Progenitor cell of endocrine pancreas (in vitro differentiated cells): ENCODE measurements at places on chromosomes 16 and 17.

DNA sequence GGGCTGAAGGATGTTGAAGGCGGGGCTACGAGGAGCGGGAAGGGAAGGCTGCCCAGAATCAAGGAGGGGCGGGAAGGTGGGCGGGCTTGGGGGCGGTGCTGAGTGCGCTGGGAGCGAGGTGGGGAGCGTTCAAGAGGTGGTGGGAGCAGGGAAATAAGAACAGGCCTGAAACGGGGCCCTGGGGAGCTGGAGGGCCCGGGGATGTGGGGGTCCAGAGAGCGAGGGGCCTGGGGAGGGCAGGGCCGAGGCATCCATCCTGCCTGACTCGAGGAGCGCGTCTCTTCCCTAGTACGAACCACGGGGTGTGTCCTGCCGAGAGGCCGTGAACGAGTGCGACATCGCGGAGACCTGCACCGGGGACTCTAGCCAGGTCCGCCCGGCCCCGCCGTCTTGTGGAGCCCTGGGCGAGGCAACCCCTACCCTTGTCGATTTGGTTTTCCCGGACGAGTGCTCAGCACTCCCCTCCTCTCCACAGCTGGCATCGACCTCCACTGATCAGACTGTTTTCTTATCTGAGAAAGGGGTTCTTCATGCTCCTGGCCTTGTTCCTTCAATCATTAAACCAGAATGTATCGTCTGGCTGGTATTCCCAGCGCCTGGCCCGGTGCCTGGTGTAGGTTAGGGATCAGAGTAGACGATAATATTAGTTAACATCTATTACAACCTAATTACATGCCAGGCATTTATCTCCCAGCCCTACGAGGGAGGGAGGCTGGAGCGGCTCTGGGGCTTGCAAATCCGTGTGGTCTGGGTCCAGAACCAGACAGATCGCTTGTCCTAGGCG is 17.2 kb downstream of the ADAM11 start:
- DNase-seq: no peak

GRCh38 chr16:2152695-2153506 is 2.7 kb upstream of the TRAF7 start:
- DNase-seq: no peak

GRCh38 chr16:57999366-57999970 is 1.0 kb downstream of the ZNF319 start:
- no peak for DNase-seq

DNA sequence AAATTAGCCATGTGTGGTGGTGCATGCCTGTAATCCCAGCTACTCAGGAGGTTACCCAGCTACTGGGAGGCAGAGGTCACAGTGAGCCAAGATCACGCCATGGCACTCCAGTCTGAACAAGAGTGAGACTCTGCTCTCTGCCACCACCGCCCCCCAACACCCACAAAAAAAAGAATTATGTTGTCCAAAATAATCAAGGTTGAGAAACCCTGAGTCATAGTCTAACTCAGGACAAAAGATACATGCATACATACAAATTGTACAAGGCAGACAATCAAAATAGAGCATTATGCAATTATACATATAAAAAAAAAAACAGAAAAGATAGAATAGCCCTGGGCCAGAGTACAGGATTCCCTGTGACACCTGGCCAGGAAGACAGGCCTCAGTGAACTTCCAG is 6.6 kb upstream of the KPNB1 start:
- DNase-seq: no peak

GRCh38 chr17:50266384-50267073 is 7.7 kb upstream of the TMEM92 start:
- DNase-seq: no peak

DNA sequence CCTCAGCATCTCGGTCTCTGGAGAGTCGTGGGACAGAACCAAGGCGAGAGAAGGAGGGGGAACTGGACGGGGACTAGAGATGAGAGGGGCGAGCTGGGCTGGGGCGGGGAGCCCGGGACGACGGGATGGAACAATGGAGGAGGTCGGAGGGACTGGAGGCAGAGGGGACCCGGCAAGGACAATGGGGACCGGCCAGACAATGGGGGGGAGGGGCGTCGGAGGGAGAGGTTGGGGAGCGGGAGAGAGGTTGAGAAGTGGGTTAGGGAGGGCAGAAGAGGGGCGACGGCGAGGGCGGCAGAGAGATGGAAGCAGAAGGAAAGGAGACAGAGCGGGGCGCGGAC is 719 bp downstream of the NGFR start:
- no peak for DNase-seq

- DNase-seq: no peak
These were observed 8.8 kb downstream of the PMM2 start for GRCh38 chr16:8806272-8806983.

- no peak for DNase-seq
These were observed 16.2 kb downstream of the ETV4 start for GRCh38 chr17:43529947-43530287.

GRCh38 chr16:706189-707061 is 824 bp upstream of the FBXL16 start:
- no peak for DNase-seq

DNA sequence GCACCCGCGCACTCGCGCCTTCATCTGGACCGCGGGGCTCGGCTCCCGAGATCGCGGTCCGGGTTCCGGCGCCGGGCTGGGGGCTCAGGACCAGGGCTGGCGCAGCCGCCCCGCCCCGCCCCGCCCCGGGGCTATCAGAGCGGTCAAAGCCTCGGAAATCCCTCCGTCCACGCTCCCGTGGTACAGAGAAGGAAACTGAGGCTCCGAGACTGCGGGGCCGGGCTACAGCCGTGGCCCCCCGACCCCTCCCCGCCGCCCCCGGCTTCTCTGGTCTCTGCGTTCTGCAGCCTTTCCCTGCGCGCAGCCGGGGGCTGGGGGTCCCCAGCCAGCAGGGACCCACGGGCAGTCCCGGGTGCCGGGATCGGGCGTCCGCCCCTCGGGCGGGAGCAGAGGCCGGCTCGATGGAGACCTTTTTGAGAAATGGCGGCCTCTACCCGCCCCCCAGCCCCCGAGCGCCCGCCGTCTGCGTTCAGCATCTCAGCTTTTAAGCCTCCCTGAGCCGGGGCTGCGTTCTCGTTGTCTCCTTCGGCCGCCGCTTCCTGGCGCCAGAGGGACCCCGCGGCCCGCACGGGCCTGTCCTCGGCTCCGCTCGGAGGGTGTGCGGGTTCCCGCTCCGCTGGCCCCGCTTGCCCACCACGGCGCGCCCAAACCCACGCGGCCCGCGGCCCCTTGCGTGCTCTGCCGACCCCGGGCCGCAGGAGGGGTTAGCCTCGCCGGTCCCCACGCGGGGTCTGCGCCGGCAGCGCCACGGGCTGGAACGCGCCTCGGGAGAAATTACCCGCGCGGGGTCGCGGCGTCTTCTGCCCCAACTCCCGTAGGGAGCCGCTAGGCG is 1.5 kb upstream of the NPTX1 start:
- DNase-seq: peak; percentile 42

GRCh38 chr17:30249460-30249859 is 14.0 kb upstream of the SLC6A4 start:
- no peak for DNase-seq

DNA sequence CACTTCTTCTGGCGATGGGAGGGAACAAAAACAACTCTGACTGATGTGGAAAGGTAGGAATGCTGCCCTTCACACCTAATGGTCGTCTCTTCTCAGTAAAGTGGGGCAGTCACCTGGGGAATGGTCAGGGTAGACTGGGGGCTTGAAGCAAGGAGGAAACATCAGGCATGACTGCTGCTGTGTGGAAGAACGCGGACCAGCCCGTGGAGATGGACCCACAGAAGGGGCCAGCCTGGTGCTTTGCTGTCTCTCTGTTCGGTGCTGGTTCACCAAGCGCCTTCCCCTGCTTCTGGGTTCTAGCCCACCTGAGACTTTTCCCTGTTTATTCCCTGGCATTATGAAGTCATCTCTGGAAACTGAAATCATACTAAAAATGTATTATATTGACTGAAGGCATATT is 96.2 kb upstream of the DNAH17 start:
- no peak for DNase-seq

- DNase-seq: no peak
These were observed 40.6 kb downstream of the STH start for GRCh38 chr17:46039592-46040186.

DNA sequence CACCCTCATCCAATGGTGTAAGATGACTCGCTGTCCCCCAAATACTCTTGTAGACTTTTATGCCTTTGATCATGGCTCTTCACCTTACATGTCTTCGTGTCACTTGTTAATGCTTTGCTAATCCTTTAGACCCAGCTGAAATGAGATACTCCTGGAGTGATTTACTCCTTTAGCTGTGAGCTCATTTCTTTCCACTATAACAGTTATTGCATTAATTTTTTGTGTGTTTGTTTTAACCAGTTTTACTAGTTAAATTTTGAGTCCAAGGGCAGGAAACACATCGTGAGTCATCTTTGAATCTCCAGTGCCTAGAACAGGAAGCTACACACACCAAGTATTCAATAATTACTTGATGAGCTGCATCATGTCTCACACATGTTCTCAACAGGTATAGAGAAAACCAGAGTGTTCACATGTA is 6.5 kb upstream of the CTCF start:
- no peak for DNase-seq

DNA sequence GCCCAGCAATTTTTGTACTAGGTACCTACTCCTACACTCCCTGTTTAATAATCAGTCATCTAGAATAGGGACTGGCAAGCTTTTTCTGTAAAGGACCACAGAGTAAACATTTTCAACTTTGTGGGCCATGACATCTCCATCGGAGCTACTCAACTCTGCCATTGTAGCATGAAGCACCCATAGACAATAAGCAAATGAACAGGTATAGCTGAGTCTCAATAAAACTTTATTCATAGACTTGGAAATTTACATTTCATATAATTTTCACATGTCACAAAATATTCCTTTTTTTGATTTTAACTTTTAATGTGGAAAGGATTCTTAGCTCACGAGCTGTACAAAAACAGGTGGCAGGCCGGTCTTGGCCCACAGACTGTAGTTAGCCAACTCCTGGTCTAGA is 345.8 kb downstream of the SOX9 start:
- DNase-seq: no peak

GRCh38 chr16:54326266-54326662 is 39.7 kb upstream of the IRX3 start:
- no peak for DNase-seq

GRCh38 chr16:9362050-9362449 is 270.6 kb downstream of the HAPSTR1 start:
- no peak for DNase-seq

DNA sequence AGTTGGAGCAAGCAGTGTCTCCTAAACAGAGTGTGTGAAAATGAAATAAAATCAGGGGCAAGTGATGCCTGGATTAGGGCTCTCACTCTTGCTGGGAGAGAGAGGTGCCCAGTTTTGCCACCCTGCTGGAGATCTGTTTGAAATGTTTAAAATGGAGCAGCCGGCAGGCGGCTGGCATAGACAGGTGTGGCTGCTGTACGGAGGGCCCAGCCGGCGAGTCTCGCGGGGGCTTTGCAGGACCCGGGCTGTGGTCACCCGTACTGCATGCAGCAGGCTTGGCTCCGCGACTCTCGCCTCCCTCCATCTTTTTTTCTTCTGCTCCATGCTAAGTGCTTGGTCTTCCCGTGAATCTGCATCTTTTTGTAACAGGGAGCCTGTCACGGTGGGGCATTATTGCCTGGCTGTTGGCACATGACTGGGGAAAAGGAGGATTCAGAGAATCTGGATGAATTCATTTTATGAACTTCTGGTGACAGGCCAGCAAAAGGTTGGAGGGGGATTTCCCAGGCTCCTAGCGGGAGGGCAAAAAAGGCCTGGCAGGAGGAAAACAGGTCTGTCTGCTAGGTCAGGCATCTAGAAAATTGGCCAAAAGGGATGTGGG is 1.8 kb downstream of the ZNRF1 start:
- no peak for DNase-seq

DNA sequence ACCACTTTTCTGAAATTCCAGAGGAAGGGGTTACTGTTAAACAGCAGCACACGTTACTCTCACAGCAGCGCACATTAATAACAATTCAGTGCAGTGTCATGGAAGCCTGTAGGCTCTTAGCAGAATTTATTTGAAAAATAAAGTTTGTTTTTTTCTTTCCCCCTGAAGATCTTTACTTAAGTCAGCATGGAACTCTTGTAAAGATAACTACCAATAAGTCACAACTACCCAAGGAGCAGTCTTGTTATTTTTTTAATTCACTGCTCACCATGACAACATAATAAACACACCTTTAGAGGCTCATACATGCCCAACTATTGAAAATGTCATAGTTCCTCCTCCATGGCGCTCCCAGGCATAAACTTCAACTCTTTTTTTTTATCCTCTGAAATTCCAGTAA is 31.8 kb upstream of the PSMD7 start:
- DNase-seq: no peak
